ENCODE measurements at places on chromosomes 5 and 9.
A peak's percentile ranks its signal among the peaks of the same experiment; 100 is the strongest.

DNA sequence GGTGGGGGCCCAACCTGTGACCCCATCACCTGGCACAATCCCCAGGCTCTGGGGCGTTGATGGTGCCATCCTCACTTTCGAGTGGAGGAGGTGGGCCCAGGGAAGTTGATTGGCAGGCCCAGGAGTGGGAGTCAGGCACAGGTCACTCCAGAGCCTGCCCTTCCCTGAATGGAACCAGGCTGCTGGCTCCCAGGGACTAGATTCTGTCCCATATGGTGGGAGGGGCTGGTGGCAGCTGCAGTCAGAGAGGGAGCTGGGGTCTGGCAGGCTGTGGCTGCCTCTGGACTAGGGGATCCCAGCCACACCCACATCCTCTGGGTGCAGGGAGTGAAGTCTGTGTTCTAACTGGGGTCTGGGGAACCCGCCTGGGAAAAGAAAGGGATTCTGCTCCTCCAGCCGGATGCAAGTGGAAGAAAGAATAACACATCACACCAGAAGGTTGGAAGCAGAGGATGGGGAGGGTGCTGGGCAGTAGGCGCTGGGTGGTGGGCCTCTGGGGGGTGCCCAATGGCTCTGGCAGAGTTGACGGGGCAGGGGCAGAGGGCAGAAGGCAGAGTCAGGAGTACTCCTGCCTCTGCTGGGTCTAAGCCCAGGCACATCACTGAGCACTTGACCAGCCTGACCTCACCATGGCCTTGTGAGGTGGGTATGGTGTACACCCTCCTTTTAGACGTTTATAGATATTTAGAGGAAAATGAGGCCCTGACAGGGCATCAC, 25.8 kb downstream of the CEL start:
- no peak for DNase-seq

DNA sequence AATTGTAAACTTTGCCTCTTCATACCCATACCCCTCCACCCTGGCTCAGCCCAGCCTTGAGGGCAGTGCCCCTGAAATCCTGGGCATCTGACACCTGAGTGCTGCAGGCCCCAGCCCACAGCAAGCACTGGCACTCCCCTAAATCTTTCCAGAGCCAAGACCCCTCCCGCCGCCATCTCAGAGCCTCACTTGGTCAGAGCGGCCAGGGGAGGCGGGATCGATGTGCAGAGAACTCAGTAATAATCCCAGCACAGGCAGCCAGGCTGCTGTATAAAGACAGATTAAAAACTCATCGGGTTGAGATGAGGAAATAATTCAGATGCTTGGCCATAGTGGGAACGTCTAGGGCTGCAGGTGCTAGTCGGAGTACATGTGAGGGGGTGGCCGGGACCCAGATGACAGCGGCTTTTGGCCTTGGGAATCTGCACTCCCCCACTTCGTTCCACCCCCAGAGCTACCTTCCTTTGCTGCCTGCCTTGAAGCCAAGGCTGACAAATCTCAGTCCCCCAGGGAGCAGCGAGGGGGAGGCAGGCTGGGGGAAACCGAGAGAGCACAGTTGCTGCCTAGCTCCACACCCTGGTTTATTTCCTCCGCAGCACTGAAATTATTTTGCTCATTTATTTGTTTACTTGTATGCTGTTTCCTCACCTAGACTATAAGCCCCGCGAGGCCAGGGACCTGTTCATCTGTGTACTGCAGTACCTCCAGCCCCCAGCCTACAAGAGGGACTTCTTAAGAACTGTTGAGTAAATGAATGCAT, 19.5 kb upstream of the ARAP3 start:
- peak; percentile 74 for DNase-seq

- DNase-seq = peak; percentile 28
Observed at GRCh38 chr5:89282554-89283510, 399.8 kb upstream of the MEF2C start.

DNA sequence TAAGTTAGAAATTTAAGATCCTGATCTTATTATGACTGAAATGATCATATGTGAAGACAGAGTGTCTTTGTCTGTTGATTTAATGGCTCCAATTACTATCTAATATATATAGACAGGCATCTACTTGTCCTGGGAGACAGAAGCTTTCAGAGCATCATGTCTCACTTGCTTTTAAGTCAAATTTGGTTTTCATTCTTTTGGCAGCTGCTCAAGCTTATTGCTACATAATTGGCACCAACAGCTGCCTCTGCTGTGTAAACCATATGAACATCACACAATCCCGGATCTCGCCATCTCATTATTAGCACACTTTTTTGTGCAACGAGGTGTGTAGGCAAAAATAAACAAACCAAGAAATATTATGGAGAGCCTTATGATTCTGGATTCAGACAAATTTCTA, 1717.9 kb downstream of the EFNA5 start:
- DNase-seq = no peak

DNA sequence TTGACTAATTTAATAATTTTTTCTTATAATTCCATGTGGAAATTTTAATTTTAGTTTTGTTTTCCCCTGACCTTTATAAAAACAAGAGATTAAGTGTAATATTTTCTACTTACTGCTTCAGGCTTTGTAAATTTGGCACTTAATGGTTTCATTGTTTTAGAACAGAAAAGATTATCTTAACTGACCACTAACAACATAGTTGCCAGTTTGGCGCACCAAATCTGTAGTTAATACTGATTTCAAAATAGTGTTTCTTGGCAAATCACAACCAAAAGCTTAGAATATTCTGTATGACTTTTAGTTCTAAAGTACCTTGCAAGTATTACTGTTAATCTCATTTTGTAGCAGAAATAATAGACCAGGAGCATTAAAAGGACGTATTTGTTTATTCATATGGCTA, 124.3 kb downstream of the COMMD10 start:
- DNase-seq = no peak

DNA sequence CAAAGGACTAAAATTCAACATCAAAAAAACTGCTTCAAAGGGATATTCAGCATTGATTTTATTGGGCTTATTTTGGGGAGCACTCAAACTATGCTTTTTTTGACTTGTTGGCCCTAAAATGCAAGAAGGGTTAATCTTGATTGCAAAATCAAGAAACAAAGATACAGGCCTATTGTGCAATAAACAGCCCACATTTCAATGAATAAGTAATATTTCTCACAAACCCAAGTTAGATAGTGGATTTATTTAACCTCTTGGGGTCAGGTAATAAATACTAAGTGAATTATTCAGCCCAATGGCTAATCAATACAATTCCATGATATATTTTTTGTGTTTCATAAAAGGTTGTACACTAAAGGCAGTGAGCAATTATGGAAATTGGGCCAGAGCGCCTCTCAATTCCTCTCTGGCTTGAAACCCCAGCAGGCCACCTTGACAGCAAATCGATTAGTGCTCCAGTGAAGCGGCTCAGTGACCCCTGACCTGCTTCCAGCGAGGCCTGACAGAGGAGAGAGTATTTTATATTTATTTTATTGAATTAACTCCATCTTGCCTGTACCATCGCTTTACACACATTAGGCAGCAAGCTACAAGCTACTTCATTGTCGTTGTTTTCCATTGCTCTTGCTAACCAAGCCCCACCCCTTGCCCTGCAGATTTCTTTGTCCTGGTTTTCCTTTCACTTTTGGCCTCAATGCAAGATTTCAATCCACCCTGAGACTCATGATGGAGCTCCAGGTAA, 65.5 kb downstream of the EBF1 start:
- peak; percentile 86 for DNase-seq

- no peak for DNase-seq
Observed at GRCh38 chr9:132267660-132268059, 87.1 kb downstream of the SETX start.

GRCh38 chr5:139746691-139747582, 48.7 kb upstream of the PSD2 start:
- peak; percentile 72 for DNase-seq

DNA sequence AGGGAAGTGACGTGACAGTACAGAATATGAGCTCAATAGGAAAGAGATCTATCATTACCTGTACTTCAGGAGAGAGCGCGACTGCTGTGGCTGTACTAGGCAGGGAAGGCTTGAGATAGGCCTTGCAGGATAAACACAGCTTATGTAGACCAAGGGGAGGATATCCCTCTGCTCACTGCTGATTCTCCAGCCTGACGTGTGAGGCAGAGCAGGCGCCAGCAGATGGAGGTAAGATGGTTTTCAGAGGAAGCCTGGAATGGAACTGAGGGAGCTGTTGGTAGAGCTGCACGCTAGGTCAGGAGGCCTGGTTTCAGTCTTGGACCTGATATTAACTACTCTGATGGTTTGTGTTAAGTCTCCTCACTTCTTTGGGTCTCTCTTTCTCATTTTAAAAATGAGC, 291.4 kb downstream of the YTHDC2 start:
- DNase-seq = no peak

DNA sequence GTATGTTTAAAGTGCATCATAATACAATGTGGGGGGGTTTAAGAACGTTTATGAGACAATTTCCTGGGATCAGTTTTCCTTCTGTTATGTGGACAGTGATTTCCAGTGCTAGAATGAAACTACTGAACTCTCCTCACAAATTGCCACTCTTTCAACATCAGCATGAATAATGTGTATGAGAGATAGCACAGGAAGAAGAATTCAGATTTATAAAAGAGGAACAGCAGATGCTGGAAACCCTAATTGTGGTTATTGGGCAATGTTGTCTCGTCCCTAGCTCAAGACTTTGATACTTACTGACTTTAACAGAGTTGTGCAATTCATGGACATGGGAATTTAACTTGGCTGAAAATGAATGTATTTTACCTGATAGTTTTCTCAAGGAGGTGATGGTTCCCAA, 410.8 kb upstream of the MEF2C start:
- DNase-seq = no peak

DNA sequence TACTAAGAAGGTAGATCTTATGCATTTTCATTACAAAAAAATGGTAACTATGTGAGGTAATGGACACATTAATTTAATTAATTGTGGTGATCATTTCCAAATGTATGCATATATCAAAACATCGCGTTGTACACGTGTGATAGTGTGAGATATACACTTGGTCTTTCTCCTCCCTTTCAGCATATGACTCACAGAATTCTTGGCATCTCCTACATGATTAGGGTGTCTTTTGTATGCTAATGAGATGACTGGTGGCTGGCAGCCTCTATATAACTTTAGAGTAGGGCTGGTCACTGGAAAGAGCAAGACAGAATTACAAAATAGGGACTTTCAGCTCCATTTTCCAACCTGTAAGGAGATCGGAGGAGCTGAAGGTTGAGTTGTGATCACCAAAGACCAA, 1167.6 kb downstream of the CDH12 start:
- no peak for DNase-seq

GRCh38 chr9:122179054-122179689, 19.5 kb downstream of the MORN5 start:
- no peak for DNase-seq

DNA sequence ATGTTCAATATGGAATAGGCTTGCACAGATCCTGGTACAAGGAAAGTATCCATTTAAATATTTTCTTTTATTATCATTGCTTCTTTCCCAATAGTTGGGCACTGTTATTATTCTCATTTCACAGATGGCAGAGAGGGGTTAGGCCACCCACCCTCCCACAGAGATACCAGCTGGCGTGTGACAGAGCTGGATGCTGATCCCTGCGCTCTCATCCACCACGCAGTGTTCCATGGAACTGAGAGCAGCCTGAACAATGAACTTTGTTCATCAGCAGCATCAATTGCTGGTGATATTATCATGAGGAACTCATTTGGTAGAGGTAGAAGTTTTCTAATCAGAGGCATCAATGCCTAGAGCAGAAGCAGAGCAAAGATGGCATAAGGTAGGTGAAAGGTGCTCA, 227.9 kb downstream of the ESM1 start:
- DNase-seq = no peak

DNA sequence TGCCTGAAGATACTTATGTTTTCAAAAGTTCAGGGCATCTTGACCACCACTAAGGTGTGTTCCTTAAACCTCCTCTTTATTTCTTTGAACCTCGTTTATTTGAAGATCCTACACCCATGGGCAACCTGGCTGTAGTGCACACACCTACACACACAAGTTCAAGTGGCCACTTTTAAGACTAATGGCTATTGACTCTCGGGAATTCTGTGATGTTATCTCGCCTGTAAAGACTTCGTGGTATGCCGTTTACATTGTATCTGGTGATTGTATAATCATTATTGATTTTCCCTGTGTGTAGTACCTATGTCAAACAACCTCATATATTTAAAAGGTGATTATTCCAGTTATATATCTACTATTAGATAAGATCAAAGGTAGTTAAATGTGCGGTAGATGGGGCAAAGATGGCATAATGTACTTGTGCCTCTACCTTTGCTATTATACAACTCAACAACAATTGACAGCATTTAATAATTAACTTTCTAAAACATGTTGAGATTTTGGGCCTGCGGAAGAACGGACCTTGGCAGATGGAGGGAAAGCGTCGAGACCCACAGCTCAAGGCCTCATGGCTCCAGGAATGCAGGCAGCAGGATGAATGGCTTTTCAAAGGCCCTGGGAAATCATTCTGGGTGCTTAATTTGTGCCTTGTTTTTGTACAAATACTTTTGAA, 51.4 kb upstream of the IRX2 start:
- no peak for DNase-seq

- no peak for DNase-seq
Observed at GRCh38 chr9:83271665-83272071, 208.7 kb upstream of the RASEF start.

- no peak for DNase-seq
Observed at GRCh38 chr5:72519111-72519510, 11.9 kb upstream of the ZNF366 start.

- no peak for DNase-seq
Observed at GRCh38 chr5:145141534-145141933, 693.6 kb downstream of the PRELID2 start.

DNA sequence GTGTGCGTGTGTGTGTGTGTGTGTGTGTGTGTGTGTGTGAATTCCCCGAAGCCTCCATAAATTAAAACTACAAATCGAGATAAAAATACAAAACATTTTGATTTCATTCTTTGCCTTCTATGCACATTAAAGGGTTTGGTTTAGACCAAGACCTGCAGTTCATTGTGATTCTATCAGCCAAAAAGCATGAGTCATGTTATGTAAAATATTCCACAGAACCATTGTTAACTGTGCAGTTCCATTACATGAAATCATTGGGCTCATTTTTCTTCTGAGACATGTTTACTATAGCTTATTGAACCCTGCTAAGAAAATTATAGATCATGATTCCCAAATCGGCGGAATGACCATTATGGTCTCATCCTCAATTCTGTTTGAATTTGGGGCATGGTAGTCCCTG, 11.7 kb downstream of the CAVIN4 start:
- DNase-seq = no peak

DNA sequence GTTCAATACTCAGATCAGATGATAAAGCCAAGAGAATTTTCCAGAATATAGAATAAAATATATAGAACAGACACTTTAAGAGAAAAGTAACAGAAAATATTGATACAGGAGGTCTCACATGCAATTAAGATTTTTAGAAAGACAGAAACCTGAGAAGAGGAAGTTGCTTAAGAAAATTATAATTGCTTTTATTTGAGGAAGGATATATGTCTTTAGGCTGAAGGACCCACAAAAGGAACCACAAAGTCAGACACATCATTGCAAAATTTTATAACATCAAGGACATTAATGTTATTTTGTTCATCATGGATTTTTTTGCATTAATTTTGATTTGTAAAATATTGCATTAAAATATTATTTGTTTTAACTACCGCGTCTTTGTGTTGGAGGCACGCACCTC, 141.5 kb downstream of the FSTL4 start:
- DNase-seq = no peak

All from GM12865 (cell line).